ENCODE measurements at places on chromosomes 6 and 20.

DNA sequence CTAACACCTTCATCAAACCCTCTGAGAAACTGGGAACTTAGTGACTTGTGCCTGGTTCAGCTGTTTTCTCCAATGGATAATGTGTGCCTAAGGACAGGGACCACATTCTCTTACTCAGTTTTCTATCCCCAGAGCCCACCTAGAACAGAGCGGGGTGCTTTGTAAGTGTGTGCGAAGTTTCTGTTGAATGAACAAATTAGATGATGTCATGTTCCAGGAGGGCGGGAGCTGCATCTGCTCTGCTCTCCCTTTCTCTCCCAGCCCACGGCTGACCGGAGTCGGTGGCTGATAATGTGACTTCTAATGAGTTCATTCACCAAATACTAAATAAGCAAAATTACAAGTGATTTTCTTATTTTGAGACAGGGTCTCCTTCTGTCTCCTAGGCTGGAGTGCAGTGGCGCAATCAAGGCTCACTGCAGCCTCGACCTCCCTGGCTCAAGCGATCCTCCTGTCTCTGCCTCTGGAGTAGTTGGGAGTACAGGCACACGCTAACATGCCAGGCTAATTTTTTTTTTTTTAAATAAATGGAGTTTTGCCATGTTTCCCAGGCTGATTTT, 60.7 kb upstream of the FNDC1 start:
- no peak for DNase-seq

DNA sequence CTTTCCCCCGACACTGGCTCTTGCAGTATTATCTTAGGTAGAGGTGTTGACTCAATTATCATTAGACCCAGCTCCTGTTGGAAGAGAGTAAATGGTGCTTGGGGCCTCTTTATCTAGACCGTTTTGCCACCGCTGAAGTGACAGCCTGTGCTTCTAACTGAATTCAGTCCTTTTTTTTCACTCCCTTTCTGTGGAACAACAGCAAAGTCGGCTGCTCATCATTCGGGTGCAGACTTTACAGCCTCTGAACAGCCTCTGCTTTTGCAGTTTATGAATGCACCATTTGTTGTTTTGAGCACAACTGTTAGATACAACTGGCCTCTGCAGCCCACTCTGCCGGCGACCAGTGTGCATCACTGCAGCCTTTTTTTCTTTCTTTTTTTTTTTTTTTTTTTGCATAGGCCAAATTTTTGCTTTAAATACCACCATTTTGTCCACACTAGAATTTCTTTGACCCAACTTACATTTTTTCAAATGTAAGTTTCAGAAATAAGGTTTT, 35.8 kb downstream of the RREB1 start:
- peak; percentile 82 for DNase-seq

GRCh38 chr6:148831064-148831463, 84.2 kb downstream of the UST start:
- DNase-seq: no peak

GRCh38 chr6:139137706-139138105, 2.8 kb downstream of the HECA start:
- DNase-seq: no peak

GRCh38 chr20:37535443-37536132, 7.9 kb upstream of the BLCAP start:
- DNase-seq: no peak

DNA sequence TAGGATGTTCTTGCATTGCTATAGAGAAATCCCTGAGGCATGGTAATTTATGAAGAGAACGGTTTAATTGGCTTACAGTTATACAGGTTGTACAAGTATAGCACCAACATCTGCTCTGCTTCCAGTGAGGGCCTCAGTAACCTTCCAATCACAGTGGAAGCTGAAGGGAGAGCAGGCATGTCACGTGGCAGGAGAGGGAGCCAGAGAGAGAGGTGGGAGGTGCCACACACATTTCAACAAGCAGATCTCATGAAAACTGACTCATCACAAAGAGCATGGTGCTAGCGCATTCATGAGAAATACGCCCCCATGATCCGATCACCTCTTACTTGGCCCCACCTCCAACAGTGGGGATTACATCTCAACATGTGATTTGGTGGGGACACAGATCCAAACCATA, 871.2 kb downstream of the TFAP2A start:
- no peak for DNase-seq

DNA sequence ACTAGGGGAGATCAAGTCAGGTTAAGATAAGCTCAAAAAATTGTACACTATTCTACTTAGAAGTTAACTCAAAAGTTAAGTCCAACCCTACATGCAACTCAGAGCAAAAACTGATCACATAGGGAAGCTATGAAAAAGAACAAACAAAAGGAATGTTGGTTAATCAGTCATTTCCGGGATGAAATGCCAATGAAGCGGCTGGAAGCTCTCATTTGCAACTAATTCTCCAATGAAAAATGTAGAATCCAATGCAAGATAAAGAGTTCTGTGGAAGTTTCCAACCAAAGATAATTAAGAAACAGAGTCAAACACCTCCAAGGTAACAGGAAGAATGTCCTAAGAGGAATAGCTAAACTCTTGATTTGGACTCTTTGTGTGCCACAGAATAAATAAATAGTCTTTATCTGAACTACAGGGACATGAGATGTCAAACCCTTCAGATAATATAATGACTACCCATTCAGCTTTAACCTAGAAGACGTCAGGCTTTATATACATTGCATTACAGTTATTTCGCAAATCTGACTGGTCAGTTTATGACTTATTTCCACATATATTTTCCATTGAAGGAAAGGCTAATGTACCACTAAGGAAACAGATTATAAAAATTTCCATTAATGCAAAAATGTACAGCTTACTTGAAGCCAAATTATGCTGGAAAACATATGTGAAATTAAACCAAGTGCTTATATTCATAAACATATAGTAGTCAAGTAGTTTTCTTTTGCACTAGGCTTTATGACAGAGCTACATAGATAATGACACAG, 48.0 kb upstream of the DST start:
- DNase-seq: no peak

GRCh38 chr20:1188347-1188746, 3.6 kb upstream of the TMEM74B start:
- DNase-seq: no peak

GRCh38 chr20:5808901-5809300, 58.7 kb downstream of the SHLD1 start:
- DNase-seq: no peak

DNA sequence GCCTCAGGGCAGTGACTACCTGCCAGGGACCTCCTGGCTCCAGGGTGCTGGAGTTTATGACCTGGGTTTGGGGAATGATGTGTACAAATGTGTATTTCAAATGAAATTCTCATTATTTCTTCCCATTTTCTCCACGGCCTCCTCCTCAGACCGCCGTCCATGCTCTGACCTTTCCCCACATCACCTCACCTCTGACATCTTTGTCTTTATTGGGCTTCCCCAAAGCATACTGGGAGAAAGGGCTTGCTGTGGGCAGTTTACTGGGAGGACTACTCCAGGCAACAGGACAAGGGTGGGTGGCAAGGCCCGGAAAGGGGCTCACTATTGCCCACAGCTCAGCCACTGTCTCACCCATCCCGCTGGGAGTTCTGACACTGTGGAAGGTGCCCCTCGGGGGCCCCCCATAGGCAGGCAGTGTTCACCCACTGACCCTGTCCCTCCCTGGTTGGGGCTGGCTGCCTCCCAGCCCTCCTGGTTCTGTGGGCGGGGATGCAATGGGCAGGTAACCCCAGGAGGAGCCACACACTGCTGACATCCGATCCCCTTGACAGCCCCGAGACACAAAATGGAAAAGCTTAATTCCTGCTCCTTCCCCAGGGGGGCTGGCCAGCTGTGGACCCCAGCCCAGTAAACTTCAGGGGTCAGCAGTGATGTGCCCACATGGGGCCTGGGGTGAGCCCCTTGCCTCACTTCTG, 39.8 kb upstream of the CST7 start:
- DNase-seq: no peak

DNA sequence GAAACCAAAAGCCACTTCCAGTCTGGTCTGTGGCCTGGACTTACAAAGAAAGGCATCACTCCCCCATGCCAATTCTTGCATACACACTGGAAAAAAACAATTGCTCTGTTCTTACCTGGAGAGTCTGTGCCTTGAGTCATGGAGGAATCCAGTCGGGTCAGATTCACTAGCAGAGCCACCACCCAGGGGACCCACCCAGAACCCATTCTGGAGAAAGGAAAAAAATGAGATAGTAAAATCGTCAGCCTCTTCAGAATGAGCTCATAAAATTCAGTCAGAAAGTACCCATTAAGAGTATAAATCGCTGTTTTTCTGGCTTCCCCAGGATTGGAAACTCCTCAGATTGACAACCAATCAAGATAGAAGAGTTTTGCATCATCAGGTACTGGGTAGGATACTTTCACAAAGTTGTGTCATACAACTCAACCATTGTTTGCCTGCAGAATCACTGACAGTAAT, at the start of gene HLA-DOB:
HLA-DOB (minus strand) TSS at position 257 of the 459 bp plus-strand sequence; CDS start at position 206, 51 bp downstream.
- DNase-seq: no peak

DNA sequence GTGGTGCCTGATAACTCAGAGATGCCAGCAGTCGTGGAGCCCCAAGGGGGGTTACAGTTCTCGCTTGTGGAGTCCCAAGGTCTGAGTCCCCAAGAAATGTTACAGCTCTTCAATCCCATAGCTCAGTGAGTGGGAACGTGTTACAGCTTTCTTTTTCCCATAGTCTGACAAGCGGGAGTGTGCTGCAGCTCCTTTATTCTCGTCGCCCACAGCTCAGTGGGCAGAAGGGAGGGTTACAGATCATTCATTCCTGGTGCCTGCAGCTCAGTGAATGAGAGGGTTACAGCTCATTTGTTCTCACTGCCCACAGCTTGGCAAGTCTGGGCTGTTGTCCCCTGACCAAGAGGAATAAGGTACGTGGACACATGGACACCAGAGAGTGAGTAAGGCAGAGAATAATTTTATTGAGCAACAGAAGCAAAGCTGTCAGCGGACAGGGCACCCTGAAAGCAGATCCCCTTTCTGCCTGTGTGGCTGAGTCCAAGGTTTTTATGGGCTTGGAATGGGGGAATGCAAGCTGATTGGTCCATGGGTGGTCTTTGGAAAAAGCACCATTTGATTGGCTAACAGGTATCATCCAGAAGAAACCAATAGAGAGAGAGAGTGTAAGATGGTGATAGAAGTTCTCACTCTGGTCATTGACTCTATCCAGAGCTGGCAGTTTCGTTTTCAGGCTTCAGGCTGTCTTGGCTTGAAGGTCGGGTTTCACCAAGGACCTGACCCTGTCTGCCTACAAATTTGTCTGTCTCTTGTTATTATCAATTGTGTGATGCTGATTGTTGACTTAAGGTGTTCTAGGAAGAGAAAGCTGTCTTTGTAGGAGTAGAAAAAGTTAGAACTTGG, 16.4 kb downstream of the RNF217 start:
- DNase-seq: no peak

- no peak for DNase-seq
These were observed 26.3 kb downstream of the SPDEF start for GRCh38 chr6:34529665-34530327.

DNA sequence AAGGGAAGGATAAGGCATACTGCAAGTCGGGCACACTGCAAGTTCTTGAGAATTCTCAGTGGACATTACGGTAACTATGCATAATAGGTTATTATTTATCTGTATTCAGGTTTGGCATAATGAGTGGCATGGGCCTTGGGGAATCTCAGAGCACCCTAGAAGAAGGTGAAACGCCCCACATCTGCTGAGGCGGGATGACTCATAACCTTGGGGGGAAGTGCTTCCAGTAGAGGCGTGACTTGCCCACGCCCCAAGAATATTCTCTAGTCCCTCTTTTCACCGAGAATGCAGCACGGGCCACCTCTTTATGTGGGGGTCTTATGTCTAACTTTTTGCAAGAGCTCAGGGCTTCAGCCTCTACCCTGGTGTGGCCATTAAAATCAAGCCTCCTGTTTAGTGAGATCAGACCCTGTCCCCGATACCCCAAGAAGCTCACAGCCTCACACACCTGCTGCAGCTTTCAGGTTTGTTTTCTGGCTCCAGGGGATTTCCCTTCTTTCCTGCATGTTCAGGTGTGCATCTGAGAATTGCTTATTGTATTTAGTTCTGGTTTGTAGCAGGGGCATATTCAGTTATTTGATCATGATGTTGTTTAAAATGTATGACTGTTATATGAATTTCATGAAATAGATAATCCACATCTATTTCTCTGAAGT, 19.1 kb downstream of the ZFP64 start:
- no peak for DNase-seq

DNA sequence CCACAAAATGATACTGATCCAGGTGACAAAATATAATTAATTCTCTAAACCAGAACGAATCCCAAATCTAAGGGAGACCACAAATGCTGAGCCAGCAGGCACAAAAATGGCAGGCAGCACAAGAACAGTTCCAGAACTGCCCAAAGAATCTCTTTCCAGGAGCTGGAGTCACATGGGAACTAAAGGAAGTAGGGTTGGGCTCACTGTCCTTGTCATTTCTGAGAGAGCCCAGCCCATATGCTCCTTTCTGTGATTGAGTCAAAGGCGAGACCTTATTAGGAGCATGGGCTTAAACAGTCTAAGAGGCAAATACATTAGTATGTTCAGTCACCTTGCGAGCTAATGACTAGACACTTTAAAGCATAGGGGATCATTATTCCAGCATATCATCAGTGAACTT, 327.6 kb upstream of the ARID1B start:
- no peak for DNase-seq

DNA sequence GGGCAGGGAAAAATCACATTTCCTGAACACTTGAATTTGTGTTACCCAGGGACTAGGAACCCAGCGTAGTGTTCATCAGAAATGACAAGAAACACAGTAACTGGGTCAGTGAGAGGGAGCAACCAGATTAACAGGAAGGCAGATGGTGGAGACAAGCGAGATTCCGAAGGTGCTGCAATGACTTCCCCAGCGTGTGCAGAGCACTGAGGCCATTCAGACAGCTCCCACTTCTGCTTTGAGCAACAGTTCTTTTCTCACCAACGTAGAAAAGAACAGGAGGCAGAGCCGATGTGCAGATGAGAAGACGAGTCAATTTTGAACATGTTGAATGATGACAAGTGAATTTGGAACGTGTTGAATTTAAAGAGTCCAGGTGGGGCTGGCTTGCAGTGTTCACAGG, 63.1 kb upstream of the IFNGR1 start:
- no peak for DNase-seq

- DNase-seq: no peak
These were observed 10.2 kb downstream of the UNC5CL start for GRCh38 chr6:41028561-41029412.

DNA sequence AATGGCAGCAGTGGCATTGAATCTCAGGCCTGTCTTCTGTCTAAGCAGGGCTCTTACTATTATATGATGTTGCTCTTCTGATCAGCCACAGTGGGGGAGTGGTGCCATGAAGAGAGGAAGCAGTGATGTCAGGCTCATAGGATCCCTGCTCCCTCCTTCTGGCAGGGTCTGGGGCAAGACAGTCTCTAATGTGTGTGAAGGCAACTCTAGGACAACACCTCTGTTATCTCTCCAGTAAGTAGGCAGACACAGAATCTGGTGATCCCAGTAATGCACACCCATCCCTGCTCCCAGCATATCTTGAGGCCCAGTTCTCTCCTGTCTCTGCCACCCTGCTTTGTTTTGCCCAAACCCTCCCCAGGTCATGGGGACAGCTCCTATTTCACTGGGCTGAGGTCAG, 8.8 kb downstream of the C20orf202 start:
- no peak for DNase-seq

DNA sequence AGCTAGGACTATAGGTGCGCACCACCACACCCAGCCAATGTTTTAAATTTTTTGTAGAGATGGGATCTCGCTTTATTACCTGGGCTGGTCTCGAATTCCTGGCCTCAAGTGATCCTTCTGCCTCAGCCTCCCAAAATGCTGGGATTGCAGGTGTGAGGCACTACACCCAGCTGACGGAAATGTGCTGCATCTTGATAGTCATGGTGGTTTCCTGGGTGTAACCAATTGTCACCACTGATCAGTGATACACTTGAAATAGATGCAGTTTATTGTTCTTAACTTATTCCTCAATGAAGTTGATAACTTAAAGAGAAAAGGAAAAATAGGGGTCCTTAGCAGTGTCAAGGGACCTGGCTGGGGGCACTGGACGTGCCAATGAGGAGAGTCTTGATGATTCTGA, 92.4 kb downstream of the PPP1R14C start:
- no peak for DNase-seq
